ENCODE measurements at places on chromosomes 1 and 21.

DNA sequence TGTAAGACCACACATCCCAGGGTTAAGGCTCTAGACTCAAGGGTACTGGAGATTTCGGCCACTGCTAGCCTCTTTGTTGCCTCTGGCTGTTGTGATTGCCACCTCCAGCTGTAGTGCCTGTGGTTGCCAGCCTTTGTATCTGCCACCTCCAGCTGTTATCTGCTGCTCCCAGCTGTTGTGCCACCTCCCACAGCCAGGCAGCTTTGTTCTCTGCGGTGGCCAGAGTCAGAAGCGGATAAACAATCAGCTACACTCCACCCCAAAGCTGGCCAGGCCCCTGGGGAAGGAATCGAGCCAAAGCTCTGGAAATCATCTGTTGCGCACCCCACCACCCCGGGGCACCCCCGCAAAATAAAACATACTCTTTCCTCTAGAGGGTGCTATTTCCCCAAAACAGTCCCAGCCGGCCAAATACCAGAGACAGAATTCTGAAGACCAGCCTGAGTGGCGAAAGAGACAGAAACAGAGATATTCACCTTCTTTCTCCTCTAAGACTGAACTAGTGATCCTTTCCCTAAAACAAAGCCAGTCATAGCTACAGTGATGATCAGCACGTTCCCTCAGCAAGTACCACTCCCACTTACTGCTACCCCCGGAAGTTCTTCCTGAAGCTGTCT lies 14.8 kb upstream of the PIGM start:
- no peak for DNase-seq

DNA sequence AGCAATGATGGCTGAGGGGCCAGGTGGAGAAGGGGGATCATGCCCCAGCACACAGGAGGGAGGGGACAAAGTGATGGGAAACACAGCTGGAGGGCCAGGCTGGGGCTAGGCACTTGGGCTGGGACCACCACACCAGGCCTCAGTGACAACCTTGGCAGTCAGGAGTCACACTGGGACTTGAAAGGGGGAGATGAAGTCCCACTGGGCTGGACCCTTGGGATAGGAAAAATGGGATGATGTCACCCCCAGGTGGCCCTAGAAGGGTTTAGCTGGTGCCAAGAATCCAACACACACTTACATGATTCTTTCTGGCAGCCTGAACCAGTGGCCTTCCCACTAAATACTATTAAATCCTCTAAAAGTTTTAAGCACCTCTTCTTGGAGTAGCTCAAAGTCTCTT lies 17.1 kb downstream of the ZBTB17 start:
- no peak for DNase-seq

GRCh38 chr1:81554534-81554933 lies 246.2 kb upstream of the ADGRL2 start:
- DNase-seq = no peak

GRCh38 chr21:35909456-35910223 lies 150.7 kb downstream of the SETD4 start:
- no peak for DNase-seq

DNA sequence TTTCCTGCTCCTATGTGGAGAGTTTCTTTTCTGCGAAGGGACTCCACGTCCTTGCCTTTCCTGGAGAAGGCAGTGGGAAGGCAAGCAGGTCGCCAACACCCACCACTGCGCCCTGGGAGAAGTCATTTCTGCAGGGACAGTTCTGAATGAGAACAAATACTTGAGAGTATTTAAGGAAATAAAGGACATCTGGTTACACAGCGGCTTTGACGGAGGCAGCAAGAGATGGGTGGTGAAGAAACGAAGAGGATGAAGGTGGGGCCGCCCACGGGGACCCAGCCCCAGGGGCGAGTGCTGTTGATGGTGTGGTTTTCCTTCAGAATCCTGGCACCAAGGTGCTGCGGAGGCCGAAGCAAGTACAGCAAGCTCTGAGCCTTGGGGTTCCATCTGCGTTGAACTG lies 75.5 kb downstream of the PSMG1 start:
- no peak for DNase-seq

- DNase-seq = no peak
Observed at GRCh38 chr1:41860214-41860613, 58.5 kb downstream of the HIVEP3 start.

DNA sequence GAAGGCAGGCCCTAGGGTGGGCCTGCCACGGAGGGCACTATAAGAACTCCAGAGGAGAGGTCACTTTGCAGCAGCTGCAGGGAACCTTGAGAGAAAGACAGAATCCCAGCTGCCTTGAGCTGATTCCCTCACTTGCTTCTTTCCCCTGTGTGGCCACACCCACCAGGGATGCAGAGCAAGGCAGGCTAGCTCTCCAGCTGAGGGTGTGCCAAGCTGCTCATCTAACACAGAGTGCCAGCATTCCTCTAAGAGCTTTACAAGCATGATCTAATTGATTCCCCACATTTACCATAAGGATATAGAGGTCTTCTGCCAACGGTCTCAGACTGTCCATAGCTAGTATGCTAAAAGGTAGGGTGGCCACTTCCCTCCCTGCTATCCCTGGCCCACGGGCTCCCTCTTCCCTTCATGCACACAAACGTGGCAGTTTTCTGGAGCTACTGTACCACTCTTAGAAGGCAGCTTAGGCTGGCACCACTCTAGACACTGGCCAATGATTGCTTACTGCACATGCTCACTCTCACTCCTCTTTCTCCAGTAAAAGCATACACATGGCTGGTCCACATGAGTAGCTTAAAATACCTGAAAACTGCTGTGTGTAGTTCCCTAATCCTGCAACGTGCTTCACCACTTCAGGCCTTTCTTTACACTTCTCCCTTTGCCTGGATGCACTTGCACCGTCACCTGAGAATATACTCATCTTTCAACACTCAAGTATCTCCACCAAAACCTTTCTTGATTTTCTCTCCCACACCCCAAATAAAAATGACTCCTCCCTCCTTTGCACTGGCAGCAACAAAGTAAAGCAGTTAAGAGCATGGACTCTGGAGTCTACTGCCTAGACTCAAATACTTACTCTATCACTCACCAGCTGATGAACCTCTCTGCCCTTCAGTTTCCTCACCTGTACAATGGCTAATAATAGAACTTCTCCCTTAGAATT lies 57.7 kb downstream of the DMAP1 start:
- no peak for DNase-seq

GRCh38 chr1:40462956-40463590 lies 12.8 kb downstream of the ZFP69B start:
- no peak for DNase-seq

- DNase-seq = no peak
Observed at GRCh38 chr1:113858418-113858817, 13.1 kb downstream of the PTPN22 start.
